Stimulated activated CD4-positive, alpha-beta T cell treated with anti-CD3 and anti-CD28 coated beads, Interleukin-1b, Interleukin-23, amount 100 ng/mL, for 1 hour (primary cell): ENCODE measurements at places on chromosomes 3 and 15.

GRCh38 chr3:11514191-11514821 is 129.4 kb downstream of the VGLL4 start:
- DNase-seq = no peak

- DNase-seq = no peak
These were observed 124.7 kb upstream of the TSPAN3 start for GRCh38 chr15:77195586-77195985.

- DNase-seq = no peak
These were observed 27.3 kb downstream of the LARP6 start for GRCh38 chr15:70826634-70827033.

DNA sequence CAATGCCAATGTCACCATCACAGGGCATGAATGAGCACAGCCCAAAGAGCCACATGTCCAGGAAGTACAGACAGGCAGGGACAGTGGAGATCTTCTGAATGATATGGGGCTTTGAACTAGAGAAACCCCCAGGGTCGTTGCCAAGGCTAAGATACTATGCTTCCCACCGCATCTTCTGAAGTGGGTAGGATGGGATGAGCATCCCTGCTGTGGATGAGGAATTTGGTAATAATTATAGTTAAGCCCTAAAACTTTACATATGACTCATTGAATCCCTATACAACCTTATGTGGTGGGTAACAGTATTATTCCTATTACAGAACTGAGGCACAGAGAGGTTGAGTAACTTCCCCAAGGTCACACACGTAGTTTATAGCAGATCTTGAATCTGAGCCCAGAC is 44.2 kb downstream of the WNT5A start:
- no peak for DNase-seq

- DNase-seq = no peak
These were observed 43.7 kb downstream of the IGSF11 start for GRCh38 chr3:118990823-118991560.

- no peak for DNase-seq
These were observed 23.8 kb upstream of the GPR171 start for GRCh38 chr3:151226825-151227224.

- no peak for DNase-seq
These were observed 137.2 kb upstream of the RAD18 start for GRCh38 chr3:9100513-9100894.

DNA sequence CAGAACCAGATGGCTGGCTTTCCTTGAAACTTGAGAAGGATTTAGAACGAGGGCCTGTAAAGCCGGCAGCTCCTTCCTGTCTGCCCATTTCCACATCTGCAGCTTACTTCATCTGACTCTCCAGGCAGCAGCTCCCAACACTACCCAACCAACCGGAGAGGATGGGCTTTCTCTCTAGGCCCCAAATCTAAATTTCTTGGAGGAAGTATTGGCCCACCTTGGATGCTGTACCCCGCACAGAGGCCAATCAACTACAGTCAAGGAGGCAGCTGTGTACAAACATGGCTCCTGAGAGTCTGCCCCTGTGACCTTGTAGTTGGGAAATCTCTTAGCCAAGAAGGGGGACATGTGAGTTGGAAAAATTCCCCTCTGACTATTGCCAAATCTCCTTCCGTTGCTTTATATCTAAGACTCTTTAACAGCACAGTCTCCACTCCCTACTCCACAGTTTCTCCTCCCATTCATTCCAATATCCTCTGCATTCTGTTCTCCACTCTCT is 8.0 kb upstream of the ACAP2 start:
- DNase-seq = no peak

DNA sequence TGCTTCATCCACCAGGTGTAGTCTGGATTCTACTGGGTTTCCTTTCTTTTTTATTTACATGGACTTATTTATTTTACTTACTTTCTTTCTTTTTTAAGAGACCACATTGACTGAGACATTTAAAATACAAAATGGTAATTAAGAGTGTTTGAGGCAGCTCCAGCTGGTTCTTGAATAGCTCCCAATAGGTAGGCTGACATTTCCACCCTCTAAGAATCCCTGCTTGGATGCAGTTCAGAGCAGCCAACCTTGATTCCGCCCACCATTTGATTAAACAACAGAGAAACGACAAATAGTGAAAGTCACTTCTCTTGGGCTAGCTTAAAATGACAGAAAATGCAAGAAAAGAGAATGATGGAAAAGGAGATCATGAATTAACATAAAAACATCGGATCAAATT is 270.5 kb downstream of the TUSC7 start:
- no peak for DNase-seq

DNA sequence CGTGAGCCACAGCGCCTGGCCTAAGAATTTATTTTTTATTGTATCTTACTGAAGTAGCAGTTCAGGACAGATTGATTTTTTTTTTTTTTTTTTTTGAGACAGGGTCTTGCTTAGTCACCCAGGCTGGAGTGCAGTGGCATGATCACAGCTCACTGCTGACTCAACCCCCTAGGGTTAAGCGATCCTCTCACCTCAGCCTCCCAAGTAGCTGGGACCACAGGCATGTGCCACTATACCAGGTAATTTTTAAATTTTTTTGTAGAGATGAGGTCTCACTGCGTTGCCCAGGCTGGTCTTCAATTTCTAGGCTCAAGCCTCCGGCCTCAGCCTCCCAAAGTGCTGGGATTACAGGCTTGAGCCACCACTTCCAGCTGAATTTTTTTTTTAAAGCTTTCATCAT is 99.8 kb upstream of the HERC1 start:
- DNase-seq = no peak

- no peak for DNase-seq
These were observed 282.7 kb upstream of the TPRG1 start for GRCh38 chr3:188889054-188889491.

DNA sequence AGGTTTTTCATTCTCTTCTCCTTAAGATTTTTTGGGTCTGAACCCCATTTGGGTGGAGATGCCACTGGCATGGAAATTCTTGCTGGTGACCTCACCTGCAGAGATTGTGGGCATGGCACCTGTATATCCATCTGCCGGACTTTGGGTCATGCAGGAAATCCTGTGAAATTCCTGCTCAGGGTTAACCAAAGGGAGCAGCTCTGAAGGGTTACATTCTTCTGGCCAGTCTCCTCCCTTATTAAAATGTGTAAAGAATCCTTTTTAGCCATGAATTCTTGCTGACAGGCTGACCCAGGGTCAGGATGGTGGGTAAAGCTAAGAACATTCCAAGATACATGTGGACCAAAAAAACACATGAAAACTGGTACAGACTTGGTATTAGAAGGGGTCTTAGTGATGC is 27.4 kb downstream of the ARHGEF26 start:
- DNase-seq = no peak

DNA sequence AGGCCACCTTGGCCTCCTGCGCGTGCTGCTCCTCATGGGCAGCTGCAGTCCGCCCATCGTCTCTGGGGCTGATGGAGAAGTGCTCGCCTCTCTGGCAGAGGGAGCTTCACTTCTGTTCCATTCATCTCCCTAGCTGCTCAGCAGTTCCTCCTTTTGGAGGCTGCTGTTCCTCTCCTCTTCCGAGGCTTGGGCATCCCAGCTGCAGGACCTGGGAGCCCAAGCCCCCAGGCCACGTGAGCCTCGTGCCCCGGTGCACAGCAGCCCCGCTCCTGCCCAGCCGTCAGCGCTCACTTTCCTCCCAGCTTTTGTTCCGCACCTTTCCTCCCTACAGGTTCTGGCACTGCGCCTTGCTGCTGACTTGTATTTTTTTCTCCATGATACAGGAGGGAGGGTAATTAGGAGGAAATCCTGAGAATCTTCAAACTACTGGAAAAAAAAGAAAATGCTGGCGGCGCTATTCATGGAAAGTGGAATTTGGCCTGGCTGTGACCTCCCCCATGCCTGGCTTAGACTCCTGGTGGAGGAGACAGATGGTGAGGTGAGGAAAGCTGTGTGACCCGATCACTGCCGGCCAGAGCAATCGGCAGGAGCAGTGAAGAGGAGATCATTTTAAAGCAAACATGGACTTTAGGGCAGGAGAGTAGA is 210.1 kb downstream of the CHST2 start:
- DNase-seq = no peak

DNA sequence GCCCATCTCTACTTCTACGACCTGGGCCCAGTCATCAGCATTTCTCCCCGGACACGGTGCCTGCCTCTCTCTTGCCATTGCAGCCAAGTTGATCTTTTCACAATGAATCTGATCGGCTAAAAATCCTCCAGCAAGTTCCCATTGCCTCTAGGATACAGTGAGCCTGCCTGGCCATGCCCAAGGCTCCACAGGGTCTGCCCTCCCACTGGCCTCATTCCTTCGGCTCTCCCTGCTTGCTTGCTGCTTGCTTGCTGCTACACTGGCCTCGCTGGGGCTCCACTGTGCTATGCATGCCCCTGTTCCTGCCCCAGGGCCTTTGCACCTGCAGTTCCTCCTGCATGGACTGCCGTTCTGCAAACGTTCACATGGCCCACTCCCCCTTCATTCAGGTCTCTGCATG is 2.0 kb downstream of the ABTB1 start:
- DNase-seq = no peak

DNA sequence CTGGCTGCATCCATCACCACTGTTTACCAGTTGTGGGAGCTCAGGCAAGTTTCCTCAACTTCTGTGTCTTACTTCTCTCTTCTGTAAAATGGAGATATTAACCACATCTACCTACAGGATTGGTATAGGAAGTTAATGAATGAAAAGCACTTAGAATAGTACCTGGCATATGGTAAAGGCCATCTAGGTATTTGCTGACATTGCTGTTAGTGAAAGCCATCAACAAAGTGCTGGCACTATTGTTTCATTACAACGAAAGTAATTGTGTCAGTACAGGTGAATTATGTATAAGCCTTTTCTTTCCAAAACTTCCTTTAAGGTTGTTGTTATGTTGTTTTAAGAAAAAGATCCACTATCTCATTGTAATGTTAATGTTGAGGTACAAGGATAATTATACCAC is 197.0 kb downstream of the NR1D2 start:
- DNase-seq = no peak

DNA sequence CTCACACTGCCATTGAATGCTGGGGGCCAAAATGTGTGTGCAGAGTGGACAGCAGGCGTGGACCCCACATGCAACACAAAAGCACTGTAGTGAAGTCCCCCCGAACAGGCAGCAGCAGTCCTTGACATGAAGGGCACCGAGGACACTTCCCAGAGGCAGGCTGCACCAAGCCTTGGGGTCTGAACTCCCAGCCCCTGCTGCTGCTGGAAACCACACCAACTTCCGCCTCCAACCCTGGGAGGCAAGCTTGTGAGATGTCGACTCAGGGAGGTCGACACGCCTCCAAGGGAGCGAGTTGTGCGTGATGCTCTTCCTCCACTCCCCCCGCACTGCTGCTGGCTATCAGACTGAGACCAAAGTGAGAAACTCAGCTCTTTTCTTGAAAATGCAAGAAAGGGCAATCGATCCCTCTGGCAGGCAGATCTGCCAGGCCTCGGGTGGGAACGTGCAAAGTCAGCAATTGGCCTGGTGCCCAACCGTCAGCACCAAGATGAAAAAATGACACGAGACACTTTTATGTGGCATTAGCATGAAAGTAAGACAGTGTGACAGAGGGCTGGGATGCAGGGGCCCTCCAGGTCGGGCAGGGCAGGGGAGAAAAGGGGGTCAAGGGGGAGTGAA is 43.6 kb downstream of the WHAMM start:
- DNase-seq = no peak

GRCh38 chr3:143430568-143430967 is 311.0 kb downstream of the CHST2 start:
- no peak for DNase-seq

DNA sequence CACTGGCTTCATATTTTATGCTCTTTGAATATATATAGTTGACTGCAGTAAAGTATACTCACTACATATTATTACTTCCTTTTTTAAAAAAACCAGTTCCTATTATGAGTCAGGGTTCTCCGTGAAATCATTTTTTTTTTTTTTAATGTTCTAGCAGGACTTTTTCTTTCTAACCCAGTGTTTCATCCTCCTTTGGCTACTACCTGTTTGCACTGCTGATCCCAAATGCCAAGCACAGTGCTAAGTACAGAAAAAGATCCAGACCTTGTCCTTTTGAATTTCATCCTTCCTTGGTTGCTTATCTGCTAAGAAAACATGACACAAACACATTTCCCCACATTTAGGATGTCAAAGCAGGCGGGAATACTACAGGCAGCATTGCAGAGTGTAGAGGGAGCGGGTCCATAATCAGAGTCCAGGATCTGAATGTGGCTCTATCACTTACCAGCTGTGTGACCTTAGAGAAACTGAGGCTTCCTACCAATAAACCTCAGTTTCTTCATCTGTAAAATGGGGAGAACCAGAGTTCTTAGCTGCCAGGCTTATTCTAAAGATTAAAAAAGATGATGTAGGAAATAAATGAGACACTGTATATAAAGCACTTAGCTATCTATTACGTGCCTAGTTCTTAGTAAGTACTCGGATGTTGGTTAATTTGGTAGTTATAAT is 37.2 kb upstream of the ANPEP start:
- DNase-seq = no peak

GRCh38 chr15:61794881-61795280 is 265.4 kb downstream of the VPS13C start:
- DNase-seq = no peak

- DNase-seq = no peak
These were observed 45.3 kb downstream of the SEMA3G start for GRCh38 chr3:52399593-52399992.

- DNase-seq = no peak
These were observed 12.8 kb downstream of the HEMK1 start for GRCh38 chr3:50582083-50582482.

GRCh38 chr3:11371747-11372146 is 99.5 kb downstream of the ATG7 start:
- DNase-seq = no peak
